ENCODE measurements at places on chromosomes 2 and 18.

- DNase-seq: no peak
Measured at GRCh38 chr2:201675454-201675853, 23.0 kb downstream of the MPP4 start.

GRCh38 chr2:77520641-77521547, 1.3 kb downstream of the LRRTM4 start:
- no peak for DNase-seq

DNA sequence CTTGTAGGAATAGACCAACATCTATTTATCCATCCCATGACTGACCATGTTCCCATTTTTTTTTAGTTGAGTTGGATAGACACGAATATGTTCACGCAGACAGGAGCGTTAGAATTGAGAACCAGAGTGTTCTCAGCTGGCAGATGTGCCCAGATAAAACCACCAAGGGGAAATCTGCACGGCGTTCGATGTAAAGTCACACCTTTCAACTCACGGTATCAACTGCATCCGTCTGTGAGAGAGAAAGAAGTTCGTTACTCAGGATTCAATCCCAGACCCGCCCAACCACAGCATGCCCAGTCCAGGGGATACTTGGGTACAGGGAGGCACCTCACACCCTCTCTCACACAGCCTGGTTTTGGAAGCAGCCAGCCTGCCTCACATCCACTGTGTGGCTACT, 26.1 kb downstream of the MAL start:
- DNase-seq: no peak

GRCh38 chr2:70730730-70731129, 37.3 kb downstream of the ADD2 start:
- DNase-seq: no peak

GRCh38 chr2:149972066-149972465, 384.5 kb upstream of the MMADHC start:
- DNase-seq: no peak

- DNase-seq: no peak
Measured at GRCh38 chr2:38128653-38129052, 52.7 kb upstream of the CYP1B1 start.

DNA sequence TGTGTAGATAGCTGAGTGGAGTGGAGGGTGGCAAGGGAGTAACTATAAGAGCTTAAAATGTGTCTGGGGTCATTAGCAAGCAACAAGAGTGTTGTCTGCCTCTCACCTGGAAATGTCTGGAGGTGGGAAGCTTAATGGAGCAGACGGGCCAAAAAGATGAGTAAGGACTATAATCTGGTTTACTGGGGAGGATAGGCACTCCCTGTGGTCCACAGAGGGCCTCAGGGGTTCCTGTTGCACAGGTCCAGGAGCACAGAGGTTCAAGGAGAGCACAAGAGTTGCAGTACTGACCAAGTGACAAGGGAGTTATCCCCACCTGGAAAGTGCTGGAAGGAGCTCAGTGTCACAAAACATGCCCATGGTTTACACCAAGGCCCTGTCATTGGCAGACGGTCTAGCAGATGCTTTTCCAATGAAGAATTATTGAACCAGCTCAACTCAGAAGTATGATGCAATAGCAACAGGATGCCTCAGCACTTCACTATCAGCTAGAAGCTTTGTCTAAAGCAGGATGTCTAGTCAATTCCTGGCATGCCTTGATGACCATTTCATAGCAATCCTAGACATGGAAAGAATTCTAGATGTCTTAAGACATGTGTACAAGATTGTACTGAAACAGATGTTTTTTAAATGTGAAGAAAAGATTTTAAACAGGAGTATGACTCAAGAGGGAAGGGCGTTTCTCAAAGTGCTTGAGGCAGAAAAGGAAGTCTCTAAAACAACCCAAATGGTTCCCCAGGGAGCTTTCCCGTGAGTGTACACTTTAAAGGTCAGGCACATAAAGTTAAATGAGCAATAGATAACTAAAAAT, 62.9 kb upstream of the SERPINE2 start:
- DNase-seq: no peak

GRCh38 chr2:114450639-114451038, 8.2 kb downstream of the DPP10 start:
- DNase-seq: no peak

- DNase-seq: no peak
Measured at GRCh38 chr2:16855183-16855582, 189.5 kb upstream of the CYRIA start.

GRCh38 chr2:90221300-90221651, 1529.8 kb downstream of the RPIA start:
- no peak for DNase-seq

- DNase-seq: peak; percentile 72
Measured at GRCh38 chr2:230219419-230220331, at the start of gene SP110. Gene SP110 (minus strand): TSS chr2:230219984. CDS start chr2:230216927, 3,057 bp downstream.

GRCh38 chr2:42964439-42965083, 172.2 kb upstream of the HAAO start:
- DNase-seq: no peak
